ENCODE measurements at places on chromosomes 3 and 15.

DNA sequence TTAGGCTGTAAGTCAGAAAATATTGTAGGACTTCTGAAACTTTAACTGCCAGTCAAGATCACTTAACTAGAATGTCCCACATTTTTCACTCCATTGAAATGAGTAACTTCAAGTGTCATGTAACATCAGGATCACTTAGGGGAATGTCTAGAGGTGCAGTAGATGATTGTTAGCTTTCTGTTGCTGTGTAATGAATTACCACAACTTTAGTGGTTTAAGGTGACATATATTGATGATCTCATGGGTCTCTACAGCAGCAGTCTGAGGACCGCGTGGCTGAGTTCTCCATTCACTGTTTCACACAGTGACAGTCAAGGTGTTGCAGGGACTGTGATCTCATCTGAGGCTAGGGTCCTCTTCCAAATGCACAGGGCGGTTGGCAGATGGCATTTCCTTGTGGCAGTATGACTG lies 82.7 kb downstream of the SLC25A26 start:
- DNase-seq, result no peak

DNA sequence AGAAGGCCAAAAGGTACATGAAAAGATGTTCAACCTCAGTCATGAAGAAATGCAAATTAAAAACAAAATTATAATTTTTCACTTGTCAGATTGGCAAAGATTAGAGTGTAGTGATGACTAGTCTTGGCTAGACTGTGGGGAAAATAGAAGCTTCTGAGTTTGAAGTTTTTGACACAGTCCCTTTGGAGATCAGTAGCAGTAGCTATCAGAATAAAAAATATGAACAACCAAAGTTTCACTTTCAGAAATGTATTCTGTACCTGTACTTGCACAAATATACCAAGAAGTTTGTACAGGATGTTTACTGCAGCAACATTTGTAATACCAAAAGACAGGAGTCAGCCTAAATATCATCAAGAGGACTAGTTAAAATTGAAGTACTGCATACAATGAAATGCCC lies 14.1 kb downstream of the ATP2C1 start:
- DNase-seq, result no peak

DNA sequence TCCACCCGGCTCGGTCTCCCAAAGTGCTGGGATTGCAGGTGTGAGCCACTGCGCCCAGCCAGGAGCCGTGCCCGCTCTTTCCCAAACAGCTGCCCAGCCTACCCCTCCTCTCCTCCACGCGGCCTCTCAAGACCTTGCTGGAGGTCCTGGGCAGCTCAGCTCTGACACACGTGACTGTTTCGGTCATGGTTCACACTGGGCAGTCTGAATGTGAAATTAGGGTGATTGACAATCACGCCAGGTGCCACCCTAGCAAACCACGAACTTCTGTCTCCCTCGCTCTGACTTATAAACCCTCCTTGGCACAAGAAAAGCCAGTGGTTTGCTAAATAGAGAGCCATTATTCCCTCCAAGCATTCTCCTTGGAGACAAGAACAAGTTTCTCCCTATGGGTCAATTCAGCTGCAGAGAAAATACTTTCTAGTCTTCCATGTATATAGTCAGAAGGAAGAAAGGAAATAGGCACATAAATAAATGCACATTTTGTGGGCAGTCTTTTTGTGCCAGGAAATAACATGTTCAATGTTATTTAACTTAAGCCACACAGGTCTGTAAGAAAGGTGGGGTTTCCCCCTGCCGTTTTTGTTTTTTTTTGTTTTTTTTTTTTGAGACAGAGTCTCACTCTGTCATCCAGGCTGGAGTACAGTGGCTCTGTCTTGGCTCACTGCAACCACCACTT lies 121.9 kb upstream of the MEF2A start:
- DNase-seq, result no peak

DNA sequence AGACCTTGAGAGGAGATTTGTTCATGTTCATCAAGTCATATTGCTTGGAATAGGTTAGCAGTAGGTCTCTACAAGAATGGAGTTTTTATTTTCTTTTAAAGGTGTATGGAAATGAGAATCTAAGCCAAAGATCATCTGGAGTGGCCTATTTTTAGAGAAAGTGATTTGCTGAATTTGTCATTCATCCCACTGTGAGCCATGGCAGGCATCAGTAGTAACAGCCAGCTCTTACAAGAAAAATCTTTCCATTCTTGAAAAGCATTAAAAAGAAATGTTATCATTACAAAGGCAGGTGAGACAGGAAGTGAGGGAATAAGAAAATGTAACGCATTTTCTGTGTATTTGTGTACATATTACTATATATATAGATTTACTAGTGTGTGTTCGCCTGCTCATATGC lies 29.6 kb downstream of the STAC start:
- no peak for DNase-seq

DNA sequence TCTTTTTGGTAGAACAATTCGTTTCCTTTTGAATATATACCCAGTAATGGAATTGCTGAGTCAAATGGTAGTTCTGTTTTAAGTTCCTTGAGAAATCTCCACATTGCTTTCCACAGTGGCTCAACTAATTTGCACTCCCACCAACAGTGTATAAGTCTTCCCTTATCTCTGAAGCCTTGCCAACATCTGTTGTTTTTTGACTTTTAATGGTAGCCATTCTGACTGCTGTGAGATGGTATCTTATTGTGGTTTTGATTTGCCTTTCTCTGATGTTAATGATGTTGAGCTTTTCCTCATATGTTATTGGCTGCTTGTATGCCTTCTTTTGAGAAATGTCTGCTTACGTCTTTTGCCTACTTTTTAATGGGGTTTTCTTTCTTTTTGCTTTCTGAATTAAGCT lies 270.6 kb upstream of the MEIS2 start:
- no peak for DNase-seq

DNA sequence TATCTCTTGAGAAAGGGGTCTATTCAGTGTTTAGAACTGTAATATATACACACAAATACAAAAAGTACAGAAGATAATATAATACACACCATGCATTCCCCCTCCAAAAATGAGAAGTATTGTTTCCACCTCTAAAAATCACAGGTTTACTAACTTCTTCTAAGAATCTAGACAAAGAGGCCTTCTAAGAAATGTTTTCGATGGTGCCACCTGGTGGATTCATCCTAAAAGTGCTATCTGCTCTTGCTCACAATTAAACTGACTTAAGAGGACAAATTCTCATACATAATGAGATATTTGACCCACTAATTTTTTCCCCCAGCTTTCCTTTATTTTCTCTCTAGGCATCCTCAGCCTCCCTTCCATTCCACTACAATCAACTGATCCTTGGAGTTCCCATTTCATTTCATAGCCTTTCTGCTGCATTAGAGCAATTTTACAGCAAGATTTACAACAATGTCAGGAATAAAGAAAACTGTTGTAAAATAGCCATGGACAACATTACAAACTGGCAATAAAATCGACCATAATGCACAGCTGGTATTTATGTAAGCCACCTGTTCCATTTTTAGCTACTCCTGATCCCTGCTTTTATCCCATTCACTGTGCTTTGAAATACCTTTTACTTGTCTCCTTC lies 124.6 kb downstream of the ARRDC4 start:
- DNase-seq, result peak; percentile 14

DNA sequence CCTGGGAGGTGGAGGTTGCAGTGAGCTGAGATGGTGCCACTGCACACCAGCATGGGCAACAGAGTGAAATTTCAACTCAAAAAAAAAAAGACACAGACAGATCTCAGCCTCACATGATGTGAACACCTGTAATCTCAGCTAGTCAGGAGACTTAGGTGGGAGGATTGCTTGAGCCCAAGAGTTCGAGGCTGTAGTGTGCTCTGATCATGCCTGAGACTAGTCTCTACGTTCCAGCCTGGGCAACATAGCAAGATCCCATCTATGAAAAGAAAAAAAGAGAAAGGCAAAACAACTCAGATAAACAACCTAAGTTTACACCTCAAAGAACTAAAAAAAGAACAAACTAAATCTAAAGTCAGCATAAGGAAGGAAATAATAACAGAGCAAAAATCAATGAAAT lies 11.0 kb downstream of the SCAPER start:
- no peak for DNase-seq

GRCh38 chr15:65917407-65917756 lies 48.1 kb downstream of the RAB11A start:
- no peak for DNase-seq

DNA sequence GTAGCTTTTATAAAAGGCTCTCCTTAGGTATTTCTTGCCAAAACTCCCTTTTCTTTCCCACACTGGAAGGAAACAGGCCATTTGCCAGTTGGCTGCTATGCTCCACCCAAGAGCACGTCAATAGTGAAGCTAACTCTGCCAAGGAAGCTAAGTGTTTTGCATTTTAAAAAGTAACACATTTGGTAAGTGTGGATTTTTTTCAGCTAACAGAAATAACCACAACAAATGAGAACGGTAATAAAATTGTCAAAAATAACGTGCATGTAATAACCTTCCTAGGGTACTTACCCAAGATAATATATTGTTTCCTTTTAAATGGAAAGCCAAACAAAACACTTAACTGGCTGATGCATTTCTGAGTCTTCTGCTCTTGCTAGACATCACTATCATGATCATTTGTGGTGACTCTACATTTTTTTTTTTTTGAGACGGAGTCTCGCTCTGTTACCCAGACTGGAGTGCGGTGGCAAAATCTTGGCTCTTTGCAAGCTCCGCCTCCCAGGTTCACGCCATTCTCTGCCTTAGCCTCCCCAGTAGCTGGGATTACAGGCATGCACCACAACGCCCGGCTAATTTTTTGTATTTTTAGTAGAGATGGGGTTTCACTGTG lies 4.6 kb downstream of the DPP8 start:
- DNase-seq, result no peak

- DNase-seq, result no peak
These were observed 101.4 kb downstream of the RYK start for GRCh38 chr3:134149286-134149685.

- no peak for DNase-seq
These were observed 608 bp downstream of the SCN5A start for GRCh38 chr3:38648659-38649499.

- peak; percentile 53 for DNase-seq
These were observed 9.2 kb downstream of the TMPRSS7 start for GRCh38 chr3:112043621-112044201.

GRCh38 chr15:62417439-62417838 lies 252.4 kb upstream of the C2CD4B start:
- DNase-seq, result no peak

GRCh38 chr15:50176869-50177268 lies 5.1 kb upstream of the SLC27A2 start:
- no peak for DNase-seq

GRCh38 chr3:141092663-141093062 lies 41.5 kb downstream of the SPSB4 start:
- DNase-seq, result no peak

DNA sequence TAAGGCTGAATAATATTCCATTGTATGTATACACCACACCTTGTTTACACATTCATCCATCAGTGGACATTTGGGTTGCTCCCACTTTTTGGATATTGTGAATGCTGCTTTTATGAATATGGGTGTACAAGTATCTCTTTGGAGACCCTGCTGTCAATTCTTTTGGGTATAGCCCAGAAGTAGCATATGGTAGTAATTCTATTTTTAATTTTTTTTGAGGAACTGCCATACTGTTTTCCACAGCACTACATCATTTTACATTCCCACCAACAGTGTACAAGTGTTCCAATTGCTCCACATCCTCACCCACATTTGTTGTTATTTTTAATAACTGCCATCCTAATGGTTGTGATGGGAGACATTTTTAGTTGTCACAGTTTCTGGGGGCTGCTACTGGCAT lies 69.9 kb upstream of the PSMD6 start:
- DNase-seq, result no peak

DNA sequence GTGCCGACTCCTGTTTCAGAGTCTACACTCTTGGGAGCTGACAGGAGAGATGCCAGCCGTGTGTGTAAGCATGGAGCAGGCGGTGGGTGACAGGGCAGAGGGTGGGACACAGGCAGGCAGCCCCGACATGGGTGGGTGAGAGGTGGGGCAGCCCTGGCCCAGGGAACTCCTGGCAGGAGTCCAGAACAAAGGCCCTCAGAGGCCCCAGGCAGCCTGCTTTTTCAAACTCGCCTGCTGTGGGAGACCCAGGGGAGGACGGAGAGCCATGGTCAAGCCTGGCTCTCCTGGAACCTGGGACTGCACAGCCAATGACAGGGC lies 29.3 kb upstream of the SLC41A3 start:
- no peak for DNase-seq

DNA sequence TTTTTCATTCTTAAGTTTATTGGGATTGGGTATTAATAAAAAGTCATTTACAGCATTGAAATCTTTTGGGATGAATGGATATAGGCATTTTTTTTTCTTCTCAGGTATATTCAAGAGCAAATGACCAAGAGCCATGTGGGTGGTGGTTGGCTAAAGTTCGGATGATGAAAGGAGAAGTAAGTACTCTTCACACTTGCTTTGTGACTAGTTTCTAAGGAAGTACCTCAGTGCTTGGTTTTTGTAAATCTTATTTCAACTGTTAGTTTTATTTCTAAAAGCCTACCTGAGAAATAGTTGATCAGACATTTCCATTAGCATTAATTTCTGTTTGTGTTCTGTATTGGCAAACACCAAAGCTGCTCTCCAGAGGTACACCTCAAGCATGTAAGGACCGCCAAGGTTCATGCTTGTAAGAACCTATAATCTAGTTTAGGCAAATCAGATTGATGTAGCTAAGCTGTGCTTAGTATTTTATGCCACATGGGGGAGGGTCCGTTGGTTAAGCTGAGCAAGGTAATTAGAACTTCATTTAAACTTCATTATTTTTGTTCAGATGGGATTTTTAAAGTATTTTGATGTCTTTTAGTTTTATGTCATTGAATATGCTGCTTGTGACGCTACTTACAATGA lies 35.4 kb downstream of the FXR1 start:
- DNase-seq, result no peak

- DNase-seq, result no peak
These were observed 10.6 kb downstream of the ACAA1 start for GRCh38 chr3:38126121-38126892.
